Epithelial cell of prostate (primary cell): ENCODE measurements at places on chromosomes 5 and 9.

- no peak for DNase-seq
Measured at GRCh38 chr9:88590558-88591146, 55.7 kb downstream of the NXNL2 start.

DNA sequence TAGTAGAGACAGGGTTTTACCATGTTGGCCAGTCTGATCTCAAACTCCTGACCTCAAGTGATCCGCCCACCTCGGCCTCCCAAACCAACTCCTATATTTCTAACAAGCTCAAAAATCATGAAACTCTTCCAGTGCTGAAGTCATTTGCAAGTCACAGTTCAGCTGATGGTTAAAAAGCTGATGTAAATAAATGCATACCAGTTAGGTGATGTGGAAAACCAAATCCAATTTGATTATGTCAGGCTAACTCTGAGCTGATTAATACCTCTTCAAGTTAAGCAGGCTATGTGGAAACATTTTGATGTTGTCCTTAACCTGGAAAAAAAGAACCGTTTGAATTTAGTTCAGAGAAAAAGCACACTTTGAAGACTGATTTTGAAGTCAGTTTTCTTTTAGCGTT lies 51.0 kb downstream of the TMEM252 start:
- no peak for DNase-seq

DNA sequence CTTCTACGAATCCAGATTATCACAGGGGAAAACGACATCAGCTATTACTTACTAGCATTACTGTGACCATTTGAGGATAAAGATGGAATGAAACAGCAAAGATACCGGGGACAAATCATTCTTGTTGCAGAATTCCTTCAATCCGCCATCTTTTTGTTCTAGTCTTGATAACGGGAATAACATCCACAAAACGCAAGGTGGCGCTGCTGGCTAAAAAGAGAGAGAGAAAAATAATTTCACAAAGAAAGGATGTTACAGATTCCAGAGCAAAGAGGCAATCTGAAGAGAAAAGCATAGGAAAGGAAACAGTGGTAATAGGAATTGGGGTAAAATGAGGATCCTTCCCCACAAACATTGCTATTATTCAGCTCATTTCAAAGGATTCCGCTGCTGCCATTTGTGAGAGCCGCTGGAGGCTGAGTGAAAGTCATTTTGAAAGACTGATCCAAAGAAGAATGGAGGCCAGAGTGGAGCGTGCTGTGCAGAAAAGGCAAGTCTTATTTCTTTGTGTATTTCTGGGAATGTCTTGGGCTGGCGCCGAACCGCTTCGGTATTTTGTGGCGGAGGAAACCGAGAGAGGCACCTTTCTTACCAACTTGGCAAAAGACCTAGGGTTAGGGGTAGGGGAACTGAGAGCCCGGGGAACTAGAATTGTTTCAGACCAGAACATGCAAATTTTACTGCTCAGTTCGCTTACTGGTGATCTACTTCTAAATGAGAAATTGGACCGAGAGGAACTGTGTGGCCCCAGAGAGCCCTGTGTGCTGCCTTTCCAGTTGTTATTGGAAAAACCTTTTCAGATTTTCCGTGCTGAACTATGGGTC lies at the start of gene PCDHB7:
Gene PCDHB7, plus strand, starts transcription at position 264 of the 824 bp plus-strand sequence. Its CDS starts 192 bp downstream, at position 456.
- no peak for DNase-seq

DNA sequence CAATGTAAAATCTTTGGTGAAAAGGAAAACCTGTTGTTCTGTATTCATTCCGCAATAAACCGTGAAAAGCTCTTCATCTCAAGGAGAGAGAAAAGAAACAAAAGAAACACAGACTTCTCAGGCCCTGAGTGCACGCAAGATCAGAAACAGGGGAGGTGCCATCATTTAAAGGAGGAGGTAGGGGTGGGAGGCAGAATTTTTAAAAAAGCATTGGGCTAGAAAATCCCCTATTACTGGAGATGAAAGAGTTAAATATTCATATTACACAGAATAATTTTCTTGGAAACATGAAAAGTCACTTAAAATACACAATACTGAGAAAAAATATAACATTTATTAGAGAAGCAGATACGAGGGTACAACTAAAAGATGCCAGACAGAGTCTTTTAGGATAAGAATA lies 56.3 kb downstream of the USP20 start:
- DNase-seq = no peak

DNA sequence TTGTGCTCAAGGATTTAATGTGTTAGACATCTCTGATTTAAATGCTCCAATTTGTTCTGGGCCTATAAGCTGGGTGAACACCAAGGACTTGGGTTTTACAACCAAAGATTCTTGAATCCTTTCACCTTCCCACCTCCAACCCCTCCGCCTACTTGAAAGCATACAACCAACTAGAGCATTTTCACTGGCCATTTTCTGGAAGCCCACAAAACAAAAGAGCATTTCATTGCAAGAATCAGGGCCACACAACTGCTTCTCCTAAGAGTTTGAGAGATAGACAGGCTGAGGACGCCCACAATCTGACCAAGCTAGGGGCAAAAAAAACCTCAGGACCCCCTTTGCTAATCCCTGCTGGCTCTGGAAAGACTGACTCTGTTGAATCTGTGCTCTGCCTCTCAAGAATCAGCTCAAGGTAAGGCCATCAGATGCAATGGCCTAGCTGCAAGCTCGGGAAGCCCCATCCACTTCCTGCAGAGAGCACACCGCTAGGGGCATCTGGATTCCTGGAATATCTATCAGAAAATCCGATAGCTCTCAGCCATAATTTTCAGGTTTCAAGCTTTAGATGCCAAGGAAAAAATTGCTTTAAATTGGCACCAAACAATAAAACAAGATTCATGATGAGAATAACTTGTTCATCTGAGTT lies 57.7 kb downstream of the RETREG1 start:
- no peak for DNase-seq
